ENCODE measurements at places on chromosomes 6 and 20.

- no peak for DNase-seq
These were observed 99.8 kb upstream of the ADGRF1 start for GRCh38 chr6:47141963-47142362.

GRCh38 chr6:7881765-7882500 is 28.7 kb downstream of the TXNDC5 start:
- DNase-seq, result no peak

DNA sequence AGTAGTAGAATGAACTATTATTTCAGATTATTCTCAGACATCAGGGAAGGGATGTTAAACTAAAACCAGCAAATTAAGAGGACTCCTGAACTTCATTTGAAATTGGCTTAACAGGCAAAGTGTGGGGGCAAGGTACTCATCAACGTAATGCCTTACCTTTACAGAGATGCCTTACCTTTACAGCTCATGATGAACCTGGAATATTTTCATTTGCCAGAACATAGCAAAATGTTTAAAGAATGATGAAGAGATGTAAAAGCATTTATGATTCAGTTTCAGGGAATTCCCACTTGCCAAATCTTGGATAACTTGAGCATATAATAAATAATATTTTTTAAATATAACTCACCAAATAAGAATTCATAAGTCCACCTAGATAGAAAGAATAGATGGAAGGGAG is 207.5 kb downstream of the TINAG start:
- no peak for DNase-seq

- DNase-seq, result no peak
These were observed 7.4 kb upstream of the CD24 start for GRCh38 chr6:106981926-106982325.

DNA sequence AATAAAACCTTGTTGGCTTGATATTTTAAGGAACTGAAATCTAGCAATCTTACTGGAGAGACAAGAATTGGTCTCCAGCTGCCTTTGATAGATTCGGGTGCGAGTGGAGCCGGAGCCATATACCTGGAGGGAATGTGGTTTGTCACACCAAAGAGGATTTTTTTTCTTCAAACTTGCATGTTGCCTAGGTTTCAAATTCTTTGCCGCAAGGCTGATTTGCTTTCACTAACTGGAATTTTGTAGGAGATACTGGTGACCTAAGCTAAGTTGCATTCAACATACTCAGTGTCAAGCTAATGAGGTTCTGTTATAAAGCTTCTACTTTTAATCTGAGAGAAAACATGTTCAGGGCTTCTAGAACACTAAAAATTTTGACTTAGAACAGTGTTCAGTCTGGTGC is 39.7 kb upstream of the ASIP start:
- no peak for DNase-seq

DNA sequence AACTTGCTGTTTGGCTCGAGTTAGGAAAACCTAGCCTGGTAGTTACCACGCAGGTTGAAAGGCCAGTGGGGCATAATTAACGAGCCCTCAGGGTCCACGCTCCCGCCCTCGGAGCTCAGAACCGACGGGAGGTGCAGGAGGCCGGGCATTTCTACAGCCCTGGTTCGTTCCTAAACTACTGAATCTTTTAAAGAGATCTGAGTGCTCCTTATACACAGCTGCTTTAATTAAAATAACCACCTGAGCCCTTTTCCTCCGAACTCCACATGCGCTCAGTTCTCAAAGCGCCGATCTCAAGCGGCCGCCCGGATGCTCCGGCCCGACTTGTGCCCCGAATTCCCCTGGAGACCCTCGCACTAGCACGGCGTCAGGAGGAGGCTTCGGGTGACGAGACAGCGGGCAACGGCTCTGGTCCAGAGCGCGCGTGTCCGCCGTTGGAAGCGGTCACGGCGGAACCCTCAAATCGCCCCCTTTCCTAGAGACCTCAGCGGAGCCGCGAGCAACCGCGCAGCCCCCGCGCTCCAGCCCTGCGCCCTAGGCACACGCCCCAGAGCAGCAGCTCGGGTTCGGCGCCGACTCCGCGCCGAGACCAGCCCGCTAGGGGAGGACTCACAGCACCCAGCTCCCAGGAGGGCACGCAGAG is 397 bp downstream of the WDR27 start:
- no peak for DNase-seq

- no peak for DNase-seq
These were observed 9.7 kb upstream of the CLDN20 start for GRCh38 chr6:155254139-155254538.

GRCh38 chr6:15994814-15995459 is 133.9 kb upstream of the MYLIP start:
- no peak for DNase-seq

GRCh38 chr6:157438611-157439111 is 57.7 kb downstream of the ZDHHC14 start:
- DNase-seq, result no peak

DNA sequence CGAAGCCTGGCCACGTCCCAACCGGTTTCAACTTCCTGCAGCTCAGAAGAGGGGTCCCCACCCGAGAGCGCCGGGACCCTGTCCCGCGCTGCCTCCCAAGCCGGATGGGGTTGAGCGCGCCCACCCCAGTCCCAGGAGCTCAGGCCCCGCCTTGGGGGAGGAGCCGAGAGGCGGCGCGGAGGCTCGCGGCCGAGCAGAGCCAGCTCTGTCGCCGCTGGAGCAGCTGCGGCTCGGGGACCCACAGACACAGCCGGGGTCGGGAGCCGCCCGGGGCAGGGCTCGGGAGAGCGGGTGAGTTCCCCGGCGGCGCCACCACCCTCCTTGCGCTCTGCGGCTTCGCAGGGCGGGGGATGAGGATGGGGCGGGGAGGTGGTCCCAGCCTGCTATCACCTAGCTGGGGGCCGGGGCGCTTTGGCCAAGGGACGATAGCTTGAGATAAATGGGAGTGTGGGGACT is at the start of gene PPP1R16B:
Gene PPP1R16B, plus strand, starts transcription at position 196 of the 456 bp plus-strand sequence. CDS start 30,229 bp downstream, outside the sequence.
- DNase-seq, result no peak

DNA sequence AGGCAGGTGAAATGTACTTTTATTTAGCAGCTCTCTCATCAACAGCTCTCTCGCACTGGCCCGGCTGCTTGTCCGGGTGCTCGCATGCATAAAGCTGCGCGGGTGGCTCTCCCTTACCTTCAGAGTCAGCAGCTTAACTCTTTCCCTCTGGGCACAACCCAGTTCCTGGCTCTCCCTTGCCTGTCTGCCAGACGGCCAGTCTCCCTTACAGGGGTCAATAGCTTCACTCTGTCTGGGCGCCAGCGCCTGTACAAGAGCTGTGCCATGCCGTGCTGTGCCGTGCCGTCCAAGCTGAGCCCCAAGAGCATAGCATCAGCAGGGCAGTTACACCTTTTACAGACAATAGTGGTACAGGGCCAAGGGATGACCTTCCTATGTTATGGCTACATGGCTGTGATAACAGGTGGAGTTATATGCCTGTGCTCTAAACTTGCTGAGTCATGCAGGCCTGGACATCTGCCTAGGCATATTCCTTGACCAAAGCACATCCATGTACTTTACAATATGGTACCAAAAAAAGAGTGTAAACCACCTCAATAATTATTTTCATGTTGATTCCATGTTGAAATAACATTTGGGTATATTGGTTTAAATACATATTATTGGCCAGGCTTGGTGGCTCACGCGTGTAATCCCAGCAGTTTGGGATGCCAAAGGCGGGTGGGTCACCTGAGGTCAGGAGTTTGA is 47.9 kb downstream of the BLTP3A start:
- no peak for DNase-seq

DNA sequence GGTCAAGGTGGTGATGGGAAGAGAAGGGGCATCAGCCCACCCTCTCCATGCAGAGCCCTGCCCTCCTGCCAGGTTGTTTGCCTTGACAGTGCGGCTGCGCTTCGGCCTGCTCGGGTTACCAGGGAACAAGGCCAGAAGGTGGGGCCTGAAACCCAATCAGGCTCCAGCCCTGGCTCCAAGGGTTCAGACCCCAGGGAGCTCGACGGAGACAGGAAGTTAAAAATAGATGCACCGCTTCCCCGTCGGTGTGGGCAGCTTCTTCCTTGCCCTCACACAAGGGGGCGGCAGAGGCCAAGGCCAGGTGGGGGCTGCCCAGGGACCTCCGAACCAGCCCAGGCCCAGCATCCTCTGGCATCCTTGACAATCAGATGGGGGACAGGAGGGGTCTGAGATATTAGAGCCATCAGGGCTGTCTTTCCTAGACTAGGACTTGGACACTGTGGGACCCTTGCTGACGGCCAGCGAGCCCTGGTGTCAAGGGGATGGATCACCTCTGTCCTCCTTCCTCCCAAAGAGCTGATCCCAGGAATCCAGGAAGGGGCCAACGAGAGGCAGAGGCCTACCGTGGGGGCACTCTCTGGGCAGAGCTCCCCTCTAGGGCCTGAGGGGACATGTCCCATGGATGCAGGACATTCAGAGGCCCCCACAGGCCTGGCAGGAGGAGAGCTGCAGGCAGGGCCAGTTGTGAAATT is 65.2 kb downstream of the RIPOR3 start:
- peak; percentile 46 for DNase-seq

DNA sequence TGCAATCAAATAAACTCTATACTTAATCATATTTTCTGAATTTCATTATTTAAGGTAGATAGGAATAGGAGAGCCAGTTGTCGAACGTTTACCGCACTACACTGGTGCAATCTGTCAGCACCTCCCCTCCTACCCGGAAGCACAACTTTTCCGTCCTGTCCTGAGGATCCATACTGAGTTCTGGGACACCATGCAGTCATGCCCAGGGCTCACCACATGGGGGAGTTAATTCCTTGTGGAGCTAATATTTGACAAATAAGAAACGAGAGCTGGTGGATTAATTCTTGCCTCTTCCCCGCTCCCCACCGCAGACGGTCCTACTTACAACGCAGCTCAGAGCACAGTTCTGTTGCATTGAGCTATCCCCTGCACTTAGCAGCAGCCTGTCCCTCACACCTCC is 107.7 kb upstream of the RALGAPA2 start:
- no peak for DNase-seq

DNA sequence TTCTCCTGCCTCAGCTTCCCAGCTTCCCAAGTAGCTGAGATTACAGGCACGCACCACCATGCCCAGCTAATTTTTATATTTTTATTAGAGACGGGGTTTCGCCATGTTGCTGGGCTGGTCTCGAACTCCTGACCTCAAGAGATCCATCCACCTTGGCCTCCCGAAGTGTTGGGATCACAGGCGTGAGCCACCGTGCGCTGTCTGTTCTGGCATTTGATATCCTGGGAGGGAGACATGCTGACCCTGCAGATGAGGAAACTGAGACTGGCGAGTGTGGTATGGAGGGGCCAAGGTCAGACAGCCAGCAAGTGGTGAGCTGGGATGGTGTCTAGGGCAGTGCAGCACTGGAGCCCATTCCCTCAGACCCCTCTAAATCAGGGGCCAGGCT is 44.6 kb downstream of the SRC start:
- DNase-seq, result no peak

DNA sequence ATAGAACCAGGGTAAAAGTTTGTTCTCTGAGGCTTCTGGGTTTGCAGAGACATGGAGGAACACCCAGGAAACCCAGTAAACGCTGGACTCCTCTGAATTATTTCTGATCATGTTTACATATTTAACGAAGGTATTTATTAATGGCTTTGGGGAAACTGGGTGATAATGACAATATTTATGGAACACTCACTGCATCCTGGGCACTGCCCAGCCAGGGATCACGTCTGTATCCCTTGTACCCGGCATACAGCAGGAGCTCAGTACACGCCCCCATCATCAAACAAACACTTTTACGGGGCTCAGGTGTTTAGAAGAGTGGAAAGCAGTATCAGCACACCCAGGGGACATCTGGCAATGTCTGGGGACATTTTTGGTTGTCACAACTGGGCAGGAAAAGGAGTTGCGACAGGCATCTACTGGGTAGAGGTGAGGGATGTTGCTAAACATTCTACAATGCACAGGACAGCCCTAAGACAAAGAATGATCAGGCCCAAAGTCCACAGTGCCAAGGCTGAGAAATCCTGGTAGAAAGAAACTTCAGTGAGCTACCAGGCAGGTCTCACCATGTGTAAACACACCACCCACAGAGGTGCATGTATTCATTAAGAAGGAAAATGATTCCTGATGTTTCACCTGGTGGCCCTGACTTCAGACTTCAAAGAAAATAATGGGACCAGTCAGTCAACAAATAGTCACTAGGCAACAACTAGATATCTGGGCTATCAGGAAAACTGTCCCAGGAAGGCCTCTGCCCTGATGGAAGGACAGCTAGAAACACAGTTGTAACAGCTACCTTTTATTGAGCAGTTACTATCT is 35.3 kb downstream of the ZMYND8 start:
- DNase-seq, result no peak

DNA sequence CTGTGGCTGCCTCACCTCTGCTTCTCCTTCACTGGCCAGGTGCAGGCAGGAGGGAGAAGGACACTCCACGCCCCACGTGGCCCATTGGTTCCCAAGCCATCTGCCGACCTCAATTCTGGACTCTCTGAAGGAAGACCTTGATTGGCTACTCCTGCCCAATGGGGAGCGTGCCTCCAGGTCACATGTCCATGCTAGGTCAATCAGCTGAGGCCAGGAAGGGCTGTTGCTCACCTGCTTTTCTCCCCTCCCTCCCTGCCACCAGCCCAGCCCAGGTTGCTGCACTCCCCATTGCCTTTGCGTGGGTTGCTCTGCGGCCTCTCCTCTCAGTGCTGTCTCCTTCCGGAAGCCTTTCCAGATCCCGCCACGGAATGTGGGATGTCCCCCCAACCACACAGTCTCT is 21.9 kb upstream of the CDH4 start:
- no peak for DNase-seq
